Stimulated activated CD8-positive, alpha-beta memory T cell treated with anti-CD3 and anti-CD28 coated beads, Interleukin-12 subunit alpha, Interleukin-12 subunit beta, amount 100 ng/mL, for 1 hour (primary cell): ENCODE measurements at places on chromosomes 3 and 15.

- no peak for DNase-seq
These were observed 82.6 kb downstream of the ARHGAP31 start for GRCh38 chr3:119376758-119377157.

GRCh38 chr15:71730277-71731144 lies 79.8 kb upstream of the NR2E3 start:
- DNase-seq, result no peak

DNA sequence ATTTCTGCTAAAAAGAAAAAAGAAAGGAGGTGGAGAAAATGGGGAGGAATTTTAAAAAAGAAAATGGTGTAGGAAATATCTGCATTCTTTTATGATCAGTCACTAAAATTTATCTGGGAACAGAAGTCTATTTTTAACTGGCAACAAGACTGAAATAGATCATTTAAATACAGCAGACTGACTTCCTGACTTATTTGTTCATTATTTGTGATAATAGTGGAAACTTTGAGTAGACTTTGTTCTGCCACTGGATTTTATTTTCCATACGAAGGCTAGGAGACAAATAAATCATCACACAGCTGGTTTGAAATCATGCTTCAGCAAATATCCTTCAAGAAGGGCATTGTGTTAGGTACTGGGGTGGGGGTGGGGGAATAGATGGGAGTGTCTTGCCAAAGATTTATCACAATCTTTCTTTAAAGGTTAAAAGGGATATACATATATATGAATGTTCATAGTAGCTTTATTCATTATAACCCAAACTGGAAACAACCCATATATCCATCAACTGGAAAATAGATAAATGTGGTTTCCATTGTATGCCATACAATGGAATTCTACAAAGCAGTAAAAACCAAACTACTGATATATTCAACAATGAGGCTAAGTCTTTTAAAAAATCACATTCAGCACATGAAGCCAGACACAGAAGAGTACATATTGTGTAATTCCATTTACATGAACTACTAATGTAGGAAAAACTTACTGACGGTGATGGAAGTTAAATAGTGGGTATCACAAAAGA lies 4.7 kb upstream of the CLASP2 start:
- DNase-seq, result no peak

DNA sequence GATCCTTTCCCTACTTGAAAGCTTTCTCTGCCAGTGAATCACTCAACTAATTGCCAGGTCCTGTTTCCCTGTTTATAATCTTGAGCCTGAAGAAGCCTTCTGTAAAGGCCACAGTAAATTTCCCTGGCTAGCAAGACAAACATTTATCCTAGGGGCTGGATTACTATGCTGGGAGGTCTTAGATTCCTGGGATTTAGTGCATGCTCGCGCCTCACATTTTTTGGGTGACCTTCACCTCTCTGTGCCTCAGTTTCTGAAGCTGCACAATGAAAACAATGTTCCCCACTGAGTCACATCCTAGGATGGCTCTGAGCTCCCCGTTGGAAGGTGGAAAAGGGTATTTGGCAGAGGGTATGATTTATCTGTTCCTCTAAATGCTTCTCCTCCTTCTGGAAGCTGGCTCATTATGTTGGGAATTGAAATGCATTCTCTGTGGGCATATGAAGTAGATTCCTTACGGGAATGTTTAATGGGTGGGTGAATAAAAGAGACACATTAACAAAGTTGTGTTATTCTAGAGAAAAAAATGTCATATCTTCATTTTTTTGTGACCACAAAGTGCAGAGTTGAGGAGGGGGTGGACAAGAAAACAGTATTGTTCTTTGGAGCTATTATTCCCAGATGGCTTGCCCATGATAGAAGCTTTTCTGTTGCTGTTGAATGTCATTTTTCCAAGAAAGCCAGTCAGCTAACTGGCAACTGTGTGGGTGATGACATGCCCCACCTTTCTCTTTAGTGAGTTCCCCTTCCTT lies 32.4 kb downstream of the LSM3 start:
- no peak for DNase-seq

- DNase-seq, result no peak
These were observed 100.3 kb downstream of the FSIP1 start for GRCh38 chr15:39682366-39682765.

GRCh38 chr3:78985981-78986380 lies 781.8 kb downstream of the ROBO1 start:
- no peak for DNase-seq

GRCh38 chr15:40282147-40282868 lies 556 bp downstream of the ANKRD63 start:
- DNase-seq, result peak; percentile 26

- DNase-seq, result no peak
These were observed 363 bp downstream of the MAGI1 start for GRCh38 chr3:66038384-66038725.

GRCh38 chr3:160812304-160812703 lies 56.3 kb downstream of the PPM1L start:
- no peak for DNase-seq

DNA sequence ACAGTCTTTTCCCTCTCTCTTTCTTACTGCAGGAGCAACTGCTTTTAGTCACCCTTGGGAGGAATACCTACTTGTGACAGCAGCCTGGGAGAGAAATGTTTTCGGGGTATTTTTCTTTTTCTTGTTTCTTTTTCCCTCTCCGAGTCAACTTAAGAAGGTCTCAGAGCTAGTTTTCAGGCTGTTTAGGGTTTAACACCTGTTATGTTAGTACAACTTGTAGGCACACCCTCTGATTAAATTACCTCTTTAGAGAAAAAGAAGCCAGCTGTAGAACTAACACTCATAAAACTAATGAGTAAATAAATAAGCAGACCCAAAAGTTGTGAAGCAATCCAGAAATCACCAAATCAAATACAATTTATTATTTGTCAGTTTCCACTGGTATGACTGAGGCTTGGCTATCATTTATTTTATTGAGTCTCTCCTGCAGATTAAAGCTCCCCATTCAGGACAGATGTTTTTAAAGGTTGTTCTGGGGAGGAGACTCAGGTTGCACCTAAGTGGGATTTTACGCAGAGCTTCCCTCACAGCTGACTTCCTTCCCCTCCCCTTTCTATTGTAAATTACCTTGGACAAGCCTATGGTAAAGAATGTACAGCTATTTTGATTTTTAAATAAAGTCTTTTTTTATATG lies 112.5 kb downstream of the FOXB1 start:
- DNase-seq, result no peak

DNA sequence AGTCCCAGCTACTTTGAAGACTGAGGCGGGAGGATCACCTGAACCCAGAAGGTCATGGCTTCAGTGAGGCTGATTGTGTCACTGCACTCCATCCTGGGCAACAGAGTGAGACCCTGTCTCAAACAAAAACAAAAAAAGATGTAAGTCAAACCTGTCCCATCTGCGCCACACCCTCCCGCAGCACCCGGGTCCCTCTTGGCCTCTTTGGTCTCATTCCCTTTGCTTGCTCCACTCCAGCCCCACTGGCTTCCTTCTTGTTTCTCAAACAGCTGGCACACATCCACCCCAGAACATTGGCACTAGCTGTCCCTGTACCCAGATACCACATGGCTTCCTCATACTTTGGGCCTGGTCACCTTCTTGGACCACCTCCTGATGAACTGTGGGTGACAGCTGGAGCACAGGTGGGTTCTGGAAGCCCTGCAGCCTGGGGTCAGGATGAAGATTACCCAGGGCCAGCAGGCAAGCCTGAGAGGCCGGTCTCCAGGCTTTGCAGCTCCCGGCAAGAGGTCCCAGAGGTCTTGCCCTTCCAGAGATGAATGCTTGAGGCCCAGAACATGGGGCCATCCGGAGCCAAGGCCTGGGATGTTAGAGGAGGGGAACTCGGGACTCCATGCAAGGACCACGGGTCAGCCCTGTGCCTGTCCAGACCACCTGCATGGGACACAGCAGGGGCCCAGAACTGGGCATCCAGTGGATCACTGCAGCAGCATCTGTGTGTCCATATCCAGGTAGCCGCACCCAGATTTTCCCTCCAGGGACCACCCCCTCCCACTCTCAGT lies 10.9 kb upstream of the GATA2 start:
- no peak for DNase-seq

GRCh38 chr15:81199031-81199779 lies 2.5 kb downstream of the IL16 start:
- no peak for DNase-seq

- no peak for DNase-seq
These were observed 1.1 kb downstream of the GHRL start for GRCh38 chr3:10291641-10292040.

DNA sequence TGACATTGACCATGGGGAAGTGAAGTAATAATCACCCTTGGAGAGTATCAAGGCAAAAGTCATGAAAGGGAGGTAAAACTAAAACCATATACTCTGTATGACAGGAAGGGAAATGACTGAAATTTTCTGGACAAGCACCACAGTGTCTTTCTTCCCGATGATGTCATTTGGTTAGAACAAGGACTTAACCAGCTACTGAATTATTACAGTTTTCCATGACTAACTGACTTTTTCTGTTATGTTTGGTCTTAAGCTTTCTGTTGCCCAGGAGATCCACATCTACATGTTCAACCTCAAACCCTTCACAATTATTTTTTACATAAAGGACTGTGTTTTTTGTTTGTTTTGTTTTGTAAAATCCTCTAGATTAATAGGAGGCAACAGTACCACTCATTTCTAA lies 191.9 kb upstream of the IL12A start:
- DNase-seq, result no peak

DNA sequence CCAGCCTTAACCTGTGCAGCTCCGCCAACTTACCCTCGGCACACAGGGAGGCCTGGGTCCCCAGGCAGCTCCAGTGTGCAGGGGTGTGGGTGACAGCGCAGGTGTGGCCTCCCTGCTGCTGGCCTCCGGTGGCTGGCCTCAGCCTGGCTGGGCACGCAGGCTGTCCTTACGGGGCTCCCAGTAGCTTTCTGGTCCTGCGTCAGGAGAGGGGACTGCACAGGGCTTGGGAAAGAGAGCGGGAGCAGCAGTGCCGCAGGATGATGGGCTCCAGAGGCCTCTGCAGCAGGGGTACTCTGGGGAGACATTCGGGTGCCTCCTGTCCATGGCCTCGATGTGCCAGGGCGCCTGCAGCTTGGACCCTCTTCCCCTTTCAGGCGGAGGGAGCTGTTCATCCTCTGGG lies 9.4 kb downstream of the APBA2 start:
- DNase-seq, result no peak

DNA sequence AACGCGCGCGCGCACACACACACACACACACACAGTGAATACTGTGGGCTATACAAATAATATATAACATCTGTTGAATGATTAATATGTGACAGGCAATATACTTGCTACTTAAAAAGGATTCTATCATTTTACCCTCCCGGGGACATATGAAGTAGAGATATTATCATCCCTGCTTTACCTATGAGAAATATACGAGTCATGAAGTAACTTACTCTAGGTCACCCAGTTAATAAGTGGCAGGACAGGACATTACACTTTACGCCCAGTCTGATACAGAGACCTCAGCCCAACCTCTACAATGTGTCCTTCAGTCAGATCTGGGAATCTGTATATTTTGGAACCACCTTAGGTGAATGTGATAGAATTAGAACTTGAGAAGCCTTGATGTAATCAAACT lies 55.4 kb downstream of the CCDC54 start:
- no peak for DNase-seq

GRCh38 chr3:66803721-66804695 lies 194.1 kb upstream of the KBTBD8 start:
- no peak for DNase-seq

- no peak for DNase-seq
These were observed 142.2 kb upstream of the ZNF385D start for GRCh38 chr3:21893242-21893641.

DNA sequence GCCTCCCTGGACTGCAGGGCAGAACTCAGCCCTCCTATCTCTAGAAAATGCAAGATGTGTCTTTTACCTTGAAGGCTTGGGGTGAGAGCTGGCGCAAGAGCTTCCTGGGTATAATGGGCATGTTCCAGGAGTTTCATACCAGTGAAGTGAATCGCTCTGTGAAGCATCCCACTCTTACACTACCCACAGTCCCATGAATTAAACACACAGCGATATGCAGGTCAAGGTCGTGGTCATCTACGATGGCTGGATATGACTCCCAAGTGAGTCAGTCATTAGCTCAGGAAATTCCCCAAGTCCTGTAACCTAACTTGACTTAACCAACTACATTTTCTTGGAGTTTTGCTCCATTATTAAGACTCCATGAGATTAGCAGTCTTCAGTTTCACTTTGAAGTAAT lies 439.7 kb downstream of the NTRK3 start:
- DNase-seq, result no peak

DNA sequence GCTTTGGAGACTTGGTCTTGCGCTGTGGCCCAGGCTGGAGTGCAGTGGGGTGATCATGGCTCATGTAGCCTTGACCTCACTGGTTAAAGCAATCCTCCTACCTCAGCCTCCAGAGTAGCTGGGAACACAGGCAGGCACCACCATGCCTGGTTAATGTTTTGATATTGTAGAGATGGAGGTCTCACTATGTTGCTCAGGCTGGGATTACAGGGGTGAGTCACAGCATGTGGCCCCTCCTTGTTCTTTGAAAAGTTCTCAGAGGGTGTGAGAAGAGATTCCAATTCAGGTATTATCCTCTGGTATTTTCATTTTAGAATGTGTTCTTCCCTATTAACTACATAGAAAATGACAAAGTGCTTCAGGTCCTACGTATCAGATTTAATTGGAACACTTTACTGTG lies 51.9 kb upstream of the RPL32 start:
- DNase-seq, result no peak

GRCh38 chr3:125313060-125313635 lies 62.0 kb downstream of the ZNF148 start:
- no peak for DNase-seq

DNA sequence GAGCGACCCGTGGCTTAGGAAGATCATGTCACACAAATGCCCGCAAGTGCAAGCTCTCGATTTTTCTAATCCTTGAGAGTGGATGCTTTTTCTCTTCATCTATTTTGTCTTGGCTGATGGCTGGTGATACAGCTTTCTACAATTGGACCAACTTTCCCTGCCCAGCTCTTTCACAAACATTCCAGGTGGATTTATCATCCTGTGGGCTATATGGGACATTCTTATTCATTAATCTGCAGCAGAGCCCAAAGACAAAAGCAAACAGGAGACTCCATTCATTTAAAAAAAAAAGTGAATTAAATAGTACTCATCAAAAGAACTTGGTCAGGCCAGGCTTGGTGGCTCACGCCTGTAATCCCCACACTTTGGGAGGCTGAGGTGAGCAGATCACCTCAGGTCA lies 14.2 kb upstream of the TSEN2 start:
- no peak for DNase-seq

- no peak for DNase-seq
These were observed 310.3 kb downstream of the OXSM start for GRCh38 chr3:26100176-26100575.

DNA sequence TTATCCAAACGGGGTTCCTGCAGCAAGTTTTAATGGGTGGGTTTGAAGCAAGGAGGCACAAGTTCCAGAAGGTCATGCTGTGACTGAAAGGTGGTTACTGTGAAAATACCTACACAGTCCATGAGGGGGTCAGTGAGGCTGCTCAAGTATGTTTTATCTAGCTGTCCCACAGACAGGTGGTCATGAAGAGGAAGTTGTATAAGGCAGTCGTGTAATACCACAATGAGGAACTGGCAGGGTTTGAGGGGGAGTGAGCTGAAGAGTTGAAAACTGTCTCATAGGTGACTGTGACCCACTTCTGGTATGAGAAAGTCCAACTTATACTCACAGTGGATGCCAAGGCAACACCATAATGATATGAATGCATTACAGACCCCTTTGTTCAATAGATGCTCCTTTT lies 856.8 kb downstream of the OTOL1 start:
- no peak for DNase-seq
